ENCODE measurements at places on chromosomes 4 and X.
A peak's percentile ranks its signal among the peaks of the same experiment; 100 is the strongest.

- no peak for DNase-seq
These were observed 13.2 kb upstream of the COX7B2 start for GRCh38 chr4:46922205-46922604.

DNA sequence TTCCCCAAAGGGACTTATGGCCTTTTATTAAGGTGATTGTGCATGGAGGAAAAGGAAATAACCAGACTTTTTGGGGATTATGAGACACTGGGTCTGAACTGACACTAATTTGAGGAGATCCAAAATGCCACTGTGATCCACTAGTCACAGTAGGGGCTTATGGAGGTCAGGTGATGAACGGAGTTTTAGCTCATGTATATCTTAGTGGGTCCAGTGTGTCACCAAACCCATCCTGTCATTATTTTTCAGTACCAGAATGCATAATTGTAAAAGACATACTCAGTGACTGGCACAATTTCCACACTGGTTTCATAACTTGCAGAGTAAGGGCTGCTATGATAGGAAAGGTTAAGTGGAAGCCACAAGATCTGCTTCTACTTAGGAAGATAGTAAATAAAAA lies 131.3 kb downstream of the RTL3 start:
- no peak for DNase-seq

DNA sequence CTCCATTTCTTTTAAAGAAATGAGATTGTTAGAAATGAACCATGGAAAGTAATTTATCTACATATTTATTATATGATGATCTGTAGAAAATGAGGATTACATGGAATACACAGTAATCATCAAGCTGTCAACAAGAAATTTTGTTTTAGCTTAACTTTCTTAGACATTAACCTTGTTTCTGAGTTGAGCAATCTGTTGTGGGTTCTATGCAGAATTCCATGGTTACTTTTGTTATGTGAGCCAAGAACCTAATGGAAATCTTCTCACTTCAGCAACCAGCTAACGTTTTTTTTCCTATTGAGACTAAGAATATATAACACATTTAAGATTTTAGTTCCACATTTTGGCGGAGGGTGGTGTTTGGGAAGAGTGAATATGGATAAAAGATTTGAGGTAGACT lies 136.1 kb upstream of the SLC4A4 start:
- DNase-seq, result no peak

- peak; percentile 9 for DNase-seq
These were observed 78.5 kb downstream of the MID1IP1 start for GRCh38 chrX:38879631-38880220.

DNA sequence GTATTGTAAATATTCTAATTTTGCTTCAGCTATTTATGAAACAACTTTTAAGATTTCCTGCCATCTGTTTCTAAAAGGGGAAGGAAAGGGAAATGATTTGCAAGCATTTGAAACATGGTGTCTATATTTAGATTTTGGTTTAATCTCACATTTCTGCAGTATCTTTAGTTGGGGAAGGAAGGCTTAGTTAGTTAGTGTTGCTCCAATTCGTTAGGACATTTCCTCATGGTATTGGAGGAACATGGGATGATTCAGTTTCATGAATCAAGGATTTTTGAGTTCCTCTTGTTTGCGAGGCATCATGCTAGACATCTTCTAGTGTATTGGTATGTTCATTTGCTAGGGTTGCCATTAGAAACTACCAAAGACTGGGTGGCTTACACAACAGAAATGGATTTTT lies 20.5 kb upstream of the TMEM192 start:
- DNase-seq, result no peak

- DNase-seq, result no peak
These were observed 879.7 kb downstream of the RPA4 start for GRCh38 chrX:97763391-97763790.

GRCh38 chr4:89915937-89916336 lies 21.3 kb downstream of the MMRN1 start:
- no peak for DNase-seq

DNA sequence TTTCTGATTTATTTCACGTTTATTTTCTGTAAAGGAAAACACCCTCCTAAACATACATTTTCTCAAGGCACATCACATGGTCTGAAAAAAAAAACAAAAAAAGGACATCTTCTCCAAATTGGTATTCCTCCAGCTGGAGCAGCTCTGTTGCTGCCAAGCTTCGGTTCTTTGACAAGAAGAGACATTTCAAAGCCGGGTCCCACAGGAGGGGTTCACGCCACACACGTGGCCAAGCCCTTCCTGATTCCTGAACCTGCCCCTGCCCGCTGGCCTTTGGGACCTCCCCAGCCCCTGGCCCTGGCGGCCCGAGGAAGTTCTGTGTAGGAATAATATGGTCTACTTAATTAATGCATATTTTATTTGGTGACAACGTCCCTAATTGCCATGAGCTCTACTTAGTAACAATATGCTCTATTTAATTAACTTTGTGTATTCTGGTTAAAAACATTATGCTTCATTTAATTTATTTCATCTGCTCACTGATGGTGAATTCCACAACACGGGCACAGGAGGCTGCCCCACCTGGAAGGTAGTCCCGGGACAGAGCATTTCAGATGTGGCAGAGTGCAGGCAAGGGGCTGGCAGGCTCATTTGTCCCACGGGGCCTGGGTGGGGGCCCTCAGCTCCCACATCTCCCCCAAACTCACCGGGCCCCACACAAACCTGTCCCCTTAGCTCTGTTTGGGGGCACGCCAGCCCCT lies 5.4 kb upstream of the RGS12 start:
- no peak for DNase-seq

- DNase-seq, result no peak
These were observed 42.1 kb upstream of the PRDM5 start for GRCh38 chr4:120964596-120964995.

Measured in CD4-positive, alpha-beta T cell treated with Interleukin-4 for 1 hour (primary cell).